ENCODE measurements at places on chromosomes 6 and 20.

DNA sequence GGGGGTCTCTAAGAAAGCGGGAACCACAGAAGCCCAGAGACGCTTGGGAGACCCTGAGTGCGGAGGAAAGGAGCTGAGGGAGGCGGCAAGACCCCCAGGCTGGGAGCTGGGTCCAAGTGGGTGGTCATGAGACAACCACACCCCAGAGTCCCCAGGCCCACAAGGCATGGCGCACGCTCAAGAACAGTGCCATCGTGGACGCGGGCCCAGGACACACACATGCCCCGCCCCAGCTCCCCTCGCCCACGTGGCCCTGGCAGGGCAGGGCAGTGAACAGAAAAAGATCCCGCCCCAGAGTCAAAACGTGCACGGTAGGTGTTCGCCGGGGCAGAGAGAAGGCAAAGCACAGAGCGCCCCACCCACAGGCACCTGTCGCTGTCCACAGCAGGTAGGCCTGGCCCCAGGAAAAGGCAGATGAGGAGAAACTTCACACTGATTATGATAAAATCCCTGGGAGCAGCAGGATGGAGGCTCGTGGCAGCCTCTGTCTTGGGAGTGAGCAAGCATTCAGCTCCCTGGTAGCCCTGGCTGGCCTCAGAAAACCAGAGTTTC lies 50.0 kb downstream of the BPIFB1 start:
- no peak for DNase-seq

- DNase-seq, result no peak
These were observed 23.4 kb downstream of the CAP2 start for GRCh38 chr6:17416806-17417205.

- no peak for DNase-seq
These were observed 164.7 kb downstream of the FOXC1 start for GRCh38 chr6:1774226-1774915.

- peak; percentile 65 for DNase-seq
These were observed 38.7 kb downstream of the GNAS start for GRCh38 chr20:58891086-58891717.

DNA sequence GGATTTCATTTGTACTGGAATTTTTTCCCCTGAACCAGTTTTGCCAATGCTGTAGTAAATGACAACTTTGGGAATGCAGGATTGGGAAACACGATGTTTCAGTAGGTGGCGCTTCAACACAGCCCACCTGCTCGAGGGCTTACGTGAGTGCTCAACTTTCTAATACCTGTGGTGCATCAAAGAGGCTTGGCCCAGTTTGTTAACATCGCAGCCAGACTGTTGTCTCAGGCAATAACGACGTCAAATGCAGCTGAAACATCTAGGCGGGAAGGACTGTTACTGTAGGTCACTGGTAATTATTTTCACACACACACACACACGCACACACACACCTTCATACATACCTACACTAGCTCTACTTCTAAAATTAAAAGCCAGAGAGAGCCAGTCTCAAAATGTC lies 815.5 kb upstream of the SLC35B3 start:
- DNase-seq, result no peak

DNA sequence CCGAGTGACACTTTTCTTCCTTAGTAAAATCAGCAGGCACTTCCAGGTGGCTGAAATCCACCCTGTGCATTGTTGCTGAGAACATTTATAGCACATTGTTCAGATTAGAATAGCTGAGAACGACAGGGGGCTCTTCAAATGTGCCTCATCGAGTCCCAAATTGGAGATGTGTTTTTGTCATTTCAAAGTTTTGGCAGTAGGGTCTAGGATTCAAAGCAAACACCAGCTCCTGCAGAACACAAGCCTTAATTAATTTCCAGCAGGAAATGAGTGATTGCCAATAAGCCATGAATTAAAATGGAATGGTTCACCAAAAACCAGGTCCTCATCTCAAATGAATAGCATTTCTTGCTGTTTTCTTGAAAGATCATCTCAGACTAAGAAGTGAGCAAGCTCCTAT lies 171.6 kb downstream of the PLCB1 start:
- no peak for DNase-seq

- DNase-seq, result no peak
These were observed 66.4 kb downstream of the UTRN start for GRCh38 chr6:144351379-144352127.

- no peak for DNase-seq
These were observed 240.4 kb downstream of the PHACTR1 start for GRCh38 chr6:12956991-12957320.

GRCh38 chr6:137219664-137220252 lies 573 bp upstream of the IFNGR1 start:
- no peak for DNase-seq

All from NCI-H510A (cell line).